ENCODE measurements at places on chromosomes 7 and 10.

DNA sequence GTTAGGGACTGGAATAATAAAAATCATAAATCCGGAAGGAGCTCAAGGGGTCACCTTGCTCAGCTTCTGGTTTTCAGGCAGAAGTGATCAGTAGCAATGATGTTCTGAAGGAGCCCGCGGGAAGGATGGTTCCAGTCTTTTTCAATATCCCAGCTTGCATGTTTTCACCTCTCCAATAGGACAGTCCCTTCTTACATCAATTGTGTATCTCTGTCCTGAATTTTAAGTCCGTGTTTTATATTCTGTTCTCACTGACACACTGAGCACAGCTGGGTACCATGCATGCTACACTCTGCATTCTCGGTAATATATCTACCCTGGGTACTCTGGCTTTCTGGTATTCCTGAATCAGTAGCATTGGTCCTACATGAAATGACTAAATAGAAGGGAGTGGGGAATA is 55.2 kb upstream of the SLC35B4 start:
- DNase-seq = no peak

DNA sequence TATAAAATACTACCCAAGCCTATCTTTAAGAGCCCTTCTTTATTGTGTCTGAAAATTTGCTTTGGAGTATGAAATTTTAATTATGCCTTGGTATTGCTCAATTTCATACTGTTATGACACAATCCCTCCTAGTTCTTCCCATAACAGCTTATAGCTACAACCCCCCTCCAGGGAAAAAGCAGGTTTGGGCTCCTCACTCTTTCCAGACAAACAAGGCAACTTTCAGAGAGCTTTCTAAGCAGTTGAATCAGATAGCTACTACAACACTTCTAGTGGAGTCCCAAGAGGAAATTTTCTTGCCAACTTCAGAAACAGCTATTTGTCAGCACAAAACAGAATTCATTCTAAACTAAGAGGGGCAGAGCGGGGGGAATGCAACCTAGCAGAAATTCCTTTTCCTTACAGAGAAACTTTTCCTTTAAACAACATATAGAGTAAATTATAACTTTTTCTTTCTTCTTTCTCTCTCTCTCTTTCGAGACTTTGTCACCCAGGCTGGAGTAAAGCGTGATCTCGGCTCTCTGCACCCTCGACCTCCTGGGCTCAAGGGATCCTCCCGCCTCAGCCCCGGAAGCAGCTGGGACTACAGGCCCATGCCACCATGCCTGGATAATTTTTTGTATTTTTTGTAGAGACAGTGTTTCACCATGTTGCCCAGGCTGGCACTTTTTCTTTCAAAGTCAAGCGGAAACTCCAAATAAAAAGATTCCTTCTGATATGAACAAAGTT is 26.0 kb upstream of the JMJD1C start:
- no peak for DNase-seq

DNA sequence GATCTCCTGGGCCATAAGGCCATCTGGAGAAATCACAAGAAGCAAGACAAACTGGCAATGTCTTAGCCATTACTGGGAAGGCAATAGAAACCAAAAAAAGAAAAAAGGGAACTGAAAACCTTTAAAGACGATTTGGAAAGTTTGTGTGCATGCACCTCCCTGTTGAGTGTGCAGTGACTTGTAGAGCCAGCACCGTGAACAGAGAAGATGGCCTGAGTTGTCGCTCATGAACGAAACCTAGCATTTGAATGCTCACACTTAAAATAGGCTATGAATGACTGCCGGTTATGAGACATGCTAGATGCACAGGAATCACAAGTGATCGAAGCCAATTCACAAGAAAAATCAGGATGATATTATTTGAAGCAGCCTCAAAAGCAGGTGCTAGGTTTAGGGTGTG is 151.3 kb upstream of the ADO start:
- DNase-seq = no peak

DNA sequence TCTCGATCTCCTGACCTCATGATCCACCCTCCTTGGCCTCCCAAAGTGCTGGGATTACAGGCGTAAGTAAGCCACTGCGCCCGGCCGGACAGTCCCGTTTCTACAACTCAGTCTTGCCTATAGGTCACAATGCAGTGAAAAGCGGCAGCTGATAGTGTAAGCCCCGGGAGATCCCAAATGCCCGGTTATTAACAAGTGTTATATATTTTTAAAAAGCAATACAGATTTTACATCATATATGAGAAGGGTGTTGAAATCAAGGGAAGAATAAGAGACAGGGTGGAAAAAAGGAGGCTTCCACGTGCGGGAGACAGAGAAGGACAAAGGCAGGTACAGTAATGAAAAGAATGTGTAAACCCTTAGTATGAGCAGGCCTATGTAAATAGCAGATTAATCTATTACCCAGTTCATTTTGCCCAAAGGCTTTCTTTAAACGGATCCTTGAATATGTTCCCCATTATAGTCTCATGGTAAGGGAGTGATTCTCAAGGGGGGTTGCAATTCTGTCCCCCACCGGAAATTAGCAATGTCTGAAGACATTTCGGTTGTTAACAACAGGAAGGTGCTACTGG is 170.8 kb downstream of the PDE1C start:
- DNase-seq = no peak

DNA sequence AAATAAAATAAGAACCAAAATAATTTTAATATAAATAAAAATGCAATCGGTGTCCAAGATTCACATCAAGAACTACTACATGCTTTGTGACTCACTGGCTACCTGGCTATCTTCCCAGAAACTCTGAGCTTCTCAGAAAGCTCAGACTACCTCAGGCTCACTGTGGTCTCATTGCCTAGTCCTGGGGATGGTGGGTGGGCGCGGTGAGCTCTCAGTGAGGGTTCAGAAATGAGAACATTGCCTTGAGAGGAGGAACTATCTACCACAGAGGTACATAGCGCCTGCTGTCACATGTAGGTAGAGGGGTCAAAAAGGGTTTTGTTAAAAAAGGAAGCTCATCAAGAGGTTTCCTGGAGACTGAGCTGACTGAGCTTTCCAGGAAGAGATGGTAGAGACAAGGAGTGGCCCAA is 108.0 kb downstream of the WDFY4 start:
- no peak for DNase-seq

GRCh38 chr7:5454485-5454884 is 30.9 kb upstream of the TNRC18 start:
- DNase-seq = no peak

GRCh38 chr7:466465-467191 is 53.0 kb downstream of the PDGFA start:
- DNase-seq = no peak

DNA sequence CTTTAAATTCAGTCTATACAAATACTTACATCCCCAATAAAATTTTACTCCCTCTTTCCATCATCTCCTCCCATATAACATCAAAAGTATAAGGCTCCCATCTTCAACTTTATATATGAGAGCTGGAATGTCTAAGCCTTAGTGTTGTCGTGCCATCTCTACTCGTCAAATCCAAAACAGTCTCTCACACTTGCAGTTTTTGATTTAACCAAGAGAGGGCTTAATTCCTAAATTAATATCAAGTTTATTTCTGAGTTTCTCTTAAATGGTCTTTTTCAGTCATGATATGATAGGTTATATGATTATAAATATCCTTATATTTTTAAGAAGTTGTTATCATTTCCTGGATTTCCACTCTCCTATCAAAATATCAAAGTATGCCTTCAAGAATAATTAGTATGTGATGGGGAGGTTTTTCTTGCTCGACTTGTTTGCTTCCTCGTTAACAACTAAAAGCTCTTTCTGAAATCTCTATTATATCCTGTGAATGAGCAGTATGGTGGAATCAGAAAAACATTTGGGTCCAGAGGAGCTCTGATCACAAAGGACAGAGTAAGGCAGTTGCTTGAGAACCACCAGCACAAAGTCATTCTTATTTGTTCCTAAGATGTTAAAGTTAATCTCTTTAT is 12.5 kb upstream of the LIPK start:
- no peak for DNase-seq

DNA sequence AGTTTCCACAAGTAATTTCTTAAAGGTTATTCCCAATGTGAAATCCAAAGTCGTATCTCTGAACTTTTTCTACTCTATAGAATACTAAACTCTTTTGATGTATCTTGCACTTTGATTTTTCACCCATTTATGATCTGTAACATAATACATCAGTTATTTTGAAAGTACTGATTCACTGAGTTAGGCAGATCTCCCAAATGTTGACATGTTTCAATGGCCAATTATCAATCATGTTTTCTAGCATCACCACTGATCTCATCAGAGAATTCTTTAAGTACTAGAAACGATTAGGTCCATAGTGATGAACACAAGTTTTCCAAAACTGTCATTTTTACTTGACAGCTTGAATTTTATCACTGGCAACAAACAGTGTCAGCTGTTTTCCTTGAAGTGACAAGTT is 119.0 kb downstream of the ATE1 start:
- DNase-seq = no peak

DNA sequence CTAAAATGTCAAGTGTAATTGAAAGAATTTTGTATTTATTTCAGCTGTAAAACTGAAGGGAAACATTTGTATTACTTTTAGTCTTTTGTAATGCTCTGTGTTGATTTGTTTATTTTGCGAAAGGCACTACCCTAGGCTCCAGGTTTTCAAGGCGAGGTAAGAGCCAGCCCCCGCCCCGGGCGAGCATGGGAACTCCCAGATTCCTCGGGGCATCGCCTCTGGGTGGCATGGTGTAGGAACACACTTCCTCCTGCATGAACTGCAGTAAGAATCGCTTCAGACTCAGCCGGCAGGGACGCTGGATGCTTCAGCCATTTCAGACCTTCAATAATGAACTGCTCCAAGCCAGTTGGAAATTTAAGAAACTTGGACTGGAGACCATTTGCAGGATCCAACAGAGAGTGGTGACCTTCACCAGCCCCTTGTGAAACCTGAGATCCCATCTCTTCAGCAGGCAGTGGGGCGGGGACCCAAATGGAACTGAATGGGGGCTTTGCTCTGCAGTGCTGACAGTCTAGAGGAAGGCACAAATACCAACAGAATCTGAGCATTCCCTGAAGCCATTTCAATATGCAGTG is 544.3 kb upstream of the MGMT start:
- DNase-seq = no peak

GRCh38 chr7:21911341-21911875 is 34.3 kb downstream of the CDCA7L start:
- DNase-seq = no peak

GRCh38 chr10:6178581-6178980 is 24.2 kb upstream of the PFKFB3 start:
- no peak for DNase-seq

GRCh38 chr10:19683356-19683755 is 132.9 kb upstream of the PLXDC2 start:
- no peak for DNase-seq

DNA sequence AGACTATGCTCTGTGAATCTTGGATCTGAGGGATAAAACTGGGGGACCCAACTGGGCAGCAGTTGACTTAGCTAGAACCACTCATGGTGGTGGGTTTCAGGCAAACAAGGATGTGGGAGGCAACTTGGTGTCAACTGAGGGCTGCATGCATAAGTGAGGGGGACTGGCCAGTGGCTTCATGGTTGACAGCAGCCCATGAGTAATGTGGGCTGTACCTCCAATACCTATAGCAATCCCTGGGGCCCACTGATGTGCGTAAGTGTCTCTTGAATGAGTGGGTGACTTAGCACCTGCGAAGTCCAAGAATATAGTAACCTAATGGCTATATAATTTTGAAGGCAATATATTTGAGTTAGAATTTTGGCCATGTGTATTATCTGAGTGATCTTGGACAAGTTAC is 13.7 kb upstream of the MAP3K8 start:
- no peak for DNase-seq

DNA sequence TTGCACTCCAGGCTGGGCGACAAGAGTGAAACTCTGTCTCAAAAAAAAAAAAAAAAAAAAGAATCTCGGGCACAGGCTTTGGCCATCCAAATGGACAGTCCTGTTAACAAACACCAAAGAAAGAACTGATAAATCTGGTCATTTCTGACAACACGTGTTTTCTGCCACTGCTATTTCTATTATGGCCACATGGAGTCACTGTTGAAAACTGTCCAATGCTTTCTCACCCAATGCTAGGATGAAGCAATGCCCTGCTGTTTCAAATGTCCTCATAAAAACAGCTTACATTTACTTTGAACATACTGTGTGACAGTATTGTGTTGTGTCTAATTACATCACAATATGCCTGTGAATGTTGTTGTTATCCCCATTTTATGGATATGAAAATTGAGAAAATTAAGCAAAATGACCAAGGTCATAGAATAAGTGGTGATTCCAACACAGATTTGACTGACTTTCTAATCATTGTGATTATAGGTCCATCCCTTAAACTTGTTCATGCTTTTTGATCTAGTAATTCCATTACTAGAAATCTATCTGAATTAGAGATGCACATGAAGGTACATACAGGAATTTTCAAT is 19.9 kb upstream of the MAP3K8 start:
- DNase-seq = no peak

GRCh38 chr10:97770255-97770654 is 1.5 kb downstream of the SFRP5 start:
- no peak for DNase-seq

GRCh38 chr7:94173436-94173835 is 169.3 kb upstream of the BET1 start:
- DNase-seq = no peak

DNA sequence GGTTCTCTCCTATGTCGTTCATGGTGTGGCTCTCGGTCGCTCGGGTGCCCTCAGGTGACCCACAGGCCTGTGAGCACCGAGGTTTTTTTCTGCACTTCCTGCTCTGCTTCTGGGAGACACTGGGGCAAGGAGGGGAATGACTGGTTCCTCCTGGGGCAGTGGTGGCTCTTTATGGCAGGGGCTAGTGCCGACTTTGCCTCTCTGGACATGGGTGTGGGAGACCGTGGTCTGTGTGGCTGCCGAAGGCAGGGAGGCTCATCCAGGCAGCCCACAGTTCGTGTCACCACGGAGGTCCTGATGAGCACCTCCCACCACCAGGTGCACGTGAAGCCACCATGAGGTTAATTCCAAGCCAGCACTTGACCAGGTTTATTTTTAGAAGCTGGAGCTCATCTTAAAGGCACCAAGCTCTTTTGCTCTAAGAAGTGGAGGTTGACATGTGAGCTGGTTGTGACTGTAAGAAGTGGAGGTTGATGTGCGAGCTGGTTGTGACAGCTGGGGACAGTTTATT is 24.7 kb upstream of the DPYSL4 start:
- no peak for DNase-seq

DNA sequence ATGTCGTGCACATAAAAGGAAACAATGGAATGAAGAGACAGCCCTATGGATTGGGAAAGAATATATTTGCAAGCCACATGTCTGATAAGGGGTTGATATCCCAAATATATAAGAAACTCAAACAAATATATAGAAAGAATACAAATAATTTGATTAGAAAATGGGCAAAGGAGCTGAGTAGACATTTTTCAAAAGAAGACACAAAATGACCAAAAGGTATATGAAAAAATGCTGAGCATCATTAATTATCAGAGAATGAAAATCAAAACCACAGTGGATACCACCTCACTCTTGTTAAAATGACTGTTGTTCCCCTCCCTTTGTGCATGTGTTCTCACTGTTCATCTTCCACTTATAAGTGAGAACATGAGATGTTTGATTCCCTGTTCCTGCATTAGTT is 175.3 kb downstream of the CNTNAP2 start:
- no peak for DNase-seq

DNA sequence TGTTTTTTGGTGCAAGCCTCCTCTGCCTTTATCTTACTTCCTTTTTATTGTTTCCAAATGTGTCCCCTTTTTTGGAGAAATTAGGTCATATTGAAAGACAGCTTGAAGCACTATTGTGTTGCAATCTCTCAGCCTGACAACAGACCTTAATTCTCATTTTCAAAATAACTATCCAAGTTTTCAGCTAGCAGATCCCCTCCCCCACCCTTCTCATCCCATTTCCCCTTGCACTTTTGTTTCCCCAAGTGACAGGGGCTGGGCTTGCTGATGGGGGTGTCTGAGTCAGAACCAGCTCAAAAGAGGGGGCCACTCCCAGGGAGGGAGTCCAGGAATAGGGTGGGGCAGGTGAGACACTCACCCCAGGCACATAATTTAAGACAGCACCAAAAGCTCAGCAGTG is 75.3 kb downstream of the MKI67 start:
- DNase-seq = no peak
